ENCODE measurements at places on chromosomes 12 and 14. TPM values are rescaled to one million over a fixed set of nuclear protein-coding genes. Genes with fewer than 3 reads are reported as not detected.

The OR6C68 gene
- not detected for total RNA-seq

The SLC5A8 gene
- total RNA-seq: not detected

The ALDH6A1 gene
- 71.3 TPM for total RNA-seq

The GRIP1 gene
- 2.0 TPM for total RNA-seq

The HEBP1 gene
- 52.6 TPM for total RNA-seq

The SYNE3 gene
- total RNA-seq: 15.5 TPM

The PIP4K2C gene
- total RNA-seq: 12.9 TPM

The AVPR1A gene
- total RNA-seq: 2.7 TPM

The C14orf132 gene
- total RNA-seq: 1.8 TPM

DNA sequence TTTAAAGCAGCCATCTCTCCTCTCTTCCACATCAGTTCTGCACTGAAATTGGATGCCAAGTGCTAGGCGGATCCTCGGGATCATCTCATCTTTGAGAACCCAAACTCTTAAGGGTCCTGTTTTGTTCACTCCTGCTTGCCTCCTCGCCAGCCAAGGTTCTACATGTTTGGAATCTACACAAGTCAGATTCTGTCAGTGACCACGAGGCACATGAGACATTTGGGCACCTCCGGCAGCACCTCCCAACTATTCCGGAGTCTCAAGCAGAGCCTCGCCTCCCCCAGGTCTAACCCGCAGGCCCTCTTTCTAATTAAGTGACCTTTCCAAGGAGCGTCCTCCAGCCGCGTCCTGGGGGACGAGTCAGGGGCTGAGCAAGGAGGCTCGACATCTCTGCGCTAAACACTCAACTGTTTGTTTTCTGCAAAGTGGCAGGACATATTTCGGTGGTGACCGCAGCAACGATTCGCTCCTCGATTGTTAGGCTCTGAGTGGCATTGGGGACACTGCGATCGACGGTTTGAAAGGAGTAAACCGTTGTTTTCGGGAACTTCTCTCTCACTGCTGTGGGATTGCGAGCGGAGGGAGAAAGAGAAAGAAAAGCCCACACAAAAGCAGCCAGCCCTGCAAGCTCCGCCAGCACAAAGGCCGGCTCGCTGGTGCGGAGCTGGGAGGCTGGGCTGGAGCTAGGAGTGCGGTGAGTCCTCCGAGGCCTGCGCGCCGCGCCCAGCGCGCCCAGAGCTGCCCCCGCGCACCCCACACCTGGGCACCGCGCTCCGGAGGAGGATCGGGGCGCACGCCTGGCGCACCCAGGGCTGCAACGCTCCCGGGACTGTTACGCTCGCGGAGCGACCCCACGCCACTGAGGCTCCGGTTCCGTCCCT is 640 bp downstream of the ARMH4 start:
- peak; percentile 25 for DNase-seq

GRCh38 chr14:33556382-33557121 is 394.3 kb downstream of the EGLN3 start:
- DNase-seq: no peak

GRCh38 chr12:111149299-111149698 is 219.6 kb downstream of the PHETA1 start:
- DNase-seq: no peak

- no peak for DNase-seq
Measured at GRCh38 chr12:22285846-22286245, 48.7 kb downstream of the ST8SIA1 start.

- DNase-seq: no peak
Measured at GRCh38 chr12:72011374-72011773, 72.7 kb downstream of the TPH2 start.

DNA sequence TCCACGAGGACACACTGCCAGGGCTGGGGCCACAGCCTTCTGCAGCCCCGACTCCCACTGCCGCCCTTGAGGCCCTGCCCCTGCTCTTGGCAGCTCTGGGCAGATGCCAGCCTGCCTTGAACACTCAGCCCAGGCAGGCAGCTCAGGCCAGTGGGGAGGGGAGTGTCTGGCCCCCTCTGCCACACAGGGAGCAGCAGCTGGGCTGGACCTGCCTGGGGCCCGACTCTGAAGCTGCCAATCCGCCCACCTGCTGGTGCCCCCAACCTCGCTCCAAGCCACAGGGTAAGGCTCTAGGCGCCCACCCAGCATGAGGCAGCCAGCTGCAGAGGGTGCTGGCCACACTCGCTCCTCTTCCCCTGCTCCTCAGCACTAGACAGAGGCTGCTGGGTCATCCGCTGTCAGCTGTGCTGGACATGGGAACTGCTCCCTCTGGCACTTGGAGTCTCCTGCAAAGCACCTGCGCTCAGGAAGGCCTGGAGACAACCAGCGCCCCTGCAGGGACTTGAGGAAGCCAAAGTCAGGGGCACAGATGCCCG is 24.6 kb upstream of the NUDT14 start:
- peak; percentile 72 for DNase-seq

DNA sequence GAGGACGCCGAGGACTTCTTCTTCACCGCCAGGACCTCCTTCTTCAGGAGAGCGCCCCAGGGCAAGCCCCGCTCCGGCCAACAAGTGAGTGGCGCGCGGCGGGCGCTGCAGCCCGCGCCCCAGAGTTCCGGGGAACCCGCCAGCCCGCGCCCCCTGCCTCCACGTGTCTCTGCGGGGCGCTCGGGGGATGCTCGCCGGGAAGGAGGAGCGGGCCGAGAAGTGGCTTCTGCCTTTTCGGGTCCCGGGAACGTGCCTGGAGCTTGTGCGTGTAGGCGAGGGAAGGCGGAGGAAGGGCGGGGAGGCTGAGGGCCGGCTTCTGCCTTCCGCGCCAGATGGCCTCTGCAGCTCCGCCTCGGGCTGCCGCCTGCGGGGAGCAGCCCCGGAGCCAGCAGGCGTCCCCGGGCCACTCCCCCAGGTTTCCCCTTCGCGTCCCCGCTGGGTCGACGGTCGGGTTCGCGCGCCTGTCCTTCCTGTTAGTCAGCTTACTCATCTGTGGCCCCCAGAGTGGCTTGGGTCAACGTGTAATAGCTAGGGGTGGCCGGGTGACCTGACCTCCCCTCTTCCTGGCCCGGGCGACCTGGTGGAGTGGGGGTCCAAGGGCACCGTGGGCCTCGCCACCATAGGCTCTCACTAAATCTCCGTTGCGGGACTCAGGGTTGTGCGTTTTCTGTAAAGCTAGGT is 505 bp downstream of the RASSF3 start:
- DNase-seq: peak; percentile 68

DNA sequence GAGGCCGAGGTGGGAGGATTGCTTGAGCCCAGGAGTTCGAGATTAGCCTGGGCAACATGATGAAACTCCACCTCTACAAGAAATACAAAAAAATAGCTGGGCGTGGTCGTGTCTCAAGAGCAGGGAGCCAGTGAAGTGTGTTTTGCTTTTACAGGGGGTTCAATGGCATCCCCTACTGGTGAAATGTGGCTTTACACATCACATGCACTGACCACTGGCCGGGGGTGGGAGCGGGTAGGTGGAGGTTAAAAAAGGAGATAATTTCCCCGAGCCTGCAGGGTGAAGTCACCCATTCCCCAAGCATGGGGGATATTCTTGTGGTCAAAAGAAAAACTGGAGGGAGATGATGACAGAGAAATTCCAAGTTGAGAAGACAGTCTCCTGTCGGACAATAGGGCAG is 63.6 kb upstream of the PWP1 start:
- DNase-seq: no peak

DNA sequence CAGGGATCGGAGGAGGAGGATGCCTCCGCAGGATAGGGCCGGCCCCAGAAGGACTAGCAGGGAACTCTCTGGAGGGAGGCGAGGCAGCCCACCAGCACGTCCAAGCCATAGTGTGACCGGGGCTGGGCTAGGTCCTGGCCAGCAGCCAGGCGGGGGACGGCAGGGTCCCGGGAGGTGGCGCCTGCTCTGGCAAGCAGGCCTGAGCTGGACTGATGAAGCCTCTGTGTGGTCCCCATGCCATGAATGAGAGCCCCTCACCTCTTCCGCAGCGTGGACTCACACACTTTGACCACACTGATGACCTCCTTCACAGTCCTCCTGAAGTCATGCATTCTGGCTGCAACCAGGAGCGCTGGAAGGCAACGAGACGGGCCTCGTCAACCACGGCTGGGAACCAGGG is 19.8 kb upstream of the BTBD6 start:
- DNase-seq: no peak

GRCh38 chr14:77148510-77149231 is 7.1 kb upstream of the ZDHHC22 start:
- no peak for DNase-seq

DNA sequence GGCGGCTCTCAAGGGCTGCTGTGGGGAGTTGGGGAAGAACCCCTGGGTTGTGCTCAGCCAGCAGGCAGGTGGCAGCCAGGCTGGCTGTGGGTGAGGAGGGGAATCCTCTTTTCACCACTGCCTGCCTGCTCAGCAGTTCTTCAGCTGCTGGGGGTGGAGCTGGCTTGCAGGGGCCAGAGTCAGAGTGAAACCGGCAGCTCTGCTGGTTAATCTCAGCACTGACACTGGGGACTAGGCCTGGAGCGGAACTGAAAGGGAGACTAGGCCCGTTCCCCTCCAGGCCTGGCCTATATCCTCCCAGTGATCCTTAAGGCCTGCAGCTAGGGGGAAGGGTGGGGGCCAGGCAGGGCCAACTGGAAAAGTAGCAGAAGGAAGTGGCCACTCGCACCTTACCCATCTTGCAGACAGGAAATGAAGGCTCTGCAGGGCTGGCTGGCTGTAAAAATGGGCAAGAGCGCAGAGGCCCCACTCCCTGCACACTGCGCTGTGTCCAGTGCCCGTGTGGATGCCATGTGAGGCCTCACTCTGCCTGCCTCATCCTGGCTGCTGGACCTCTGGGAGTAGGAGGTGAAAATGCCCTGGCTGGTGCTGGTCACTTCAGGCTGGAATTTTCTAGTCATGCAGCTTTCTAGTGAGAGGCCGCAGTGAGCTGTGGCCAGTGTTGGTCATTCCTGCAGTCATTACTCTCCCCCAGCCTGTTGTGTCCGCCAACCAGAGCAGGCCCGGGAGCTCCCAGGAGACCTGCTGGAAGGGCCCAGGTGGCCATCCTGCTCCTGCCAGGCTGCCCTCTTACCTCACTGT is 39.4 kb downstream of the SH2B3 start:
- DNase-seq: peak; percentile 83

GRCh38 chr12:1911598-1912575 is 6.6 kb downstream of the CACNA2D4 start:
- no peak for DNase-seq

- DNase-seq: no peak
Measured at GRCh38 chr14:95651028-95651427, 35.2 kb upstream of the TCL1B start.

DNA sequence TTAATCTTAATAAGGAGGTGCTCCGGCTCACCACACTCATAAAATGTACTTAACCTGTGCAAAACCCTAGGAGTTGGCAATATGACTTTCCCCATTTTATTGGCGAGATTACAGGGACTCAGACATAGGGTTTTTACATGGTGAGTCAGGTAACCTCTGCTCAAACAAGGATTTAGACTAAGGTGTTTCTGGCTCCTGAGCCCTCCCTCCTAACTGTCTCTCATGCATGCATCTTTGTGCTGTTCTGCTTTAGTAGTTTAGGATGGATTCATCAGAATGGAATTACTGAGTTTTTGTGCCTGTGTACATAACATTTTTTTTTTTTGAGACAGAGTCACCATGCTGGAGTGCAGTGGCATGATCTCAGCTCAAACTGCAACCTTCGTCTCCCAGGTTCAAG is 993.3 kb upstream of the TMEM132C start:
- no peak for DNase-seq

GRCh38 chr12:109983432-109984142 is 12.6 kb downstream of the GIT2 start:
- DNase-seq: no peak

GRCh38 chr14:71514941-71515919 is 417.0 kb upstream of the RGS6 start:
- no peak for DNase-seq

DNA sequence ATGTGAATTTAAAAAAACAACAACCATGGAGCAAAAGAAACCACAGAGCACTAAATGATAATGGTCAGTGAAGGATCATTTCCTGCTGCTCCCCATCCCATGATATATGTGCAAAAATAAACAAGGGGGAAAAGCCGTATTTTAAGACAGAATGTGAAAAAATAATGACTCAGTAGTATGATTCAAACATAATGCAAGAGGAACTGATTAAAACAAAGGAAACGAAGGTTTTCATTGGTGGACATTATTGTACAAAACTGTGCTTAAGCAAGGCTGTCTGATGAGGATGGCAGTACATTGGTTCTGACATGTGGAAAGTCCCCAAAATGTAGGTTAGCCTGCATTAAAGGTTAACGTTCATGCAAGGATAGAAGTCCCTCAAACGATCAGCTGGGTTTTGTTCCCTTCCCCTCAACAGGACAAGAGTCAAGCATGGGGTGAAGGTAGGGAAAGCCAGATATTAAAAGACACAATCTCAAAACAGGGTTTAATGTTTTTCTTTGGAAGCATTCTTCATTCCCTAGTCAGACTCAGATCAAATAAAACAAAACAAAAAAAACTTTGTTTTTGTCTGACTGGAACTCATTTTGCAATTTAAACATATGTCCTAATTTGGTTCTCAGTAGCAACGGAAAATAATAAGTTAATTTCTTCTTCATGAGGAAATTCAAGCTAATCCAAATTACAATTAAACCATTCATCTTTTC is 26.3 kb upstream of the PTGDR start:
- no peak for DNase-seq

- peak; percentile 94 for DNase-seq
Measured at GRCh38 chr14:24093901-24094840, at the start of gene PCK2. Gene PCK2, plus strand, starts transcription at chr14:24094311. Its CDS starts 95 bp downstream, at chr14:24094406.

DNA sequence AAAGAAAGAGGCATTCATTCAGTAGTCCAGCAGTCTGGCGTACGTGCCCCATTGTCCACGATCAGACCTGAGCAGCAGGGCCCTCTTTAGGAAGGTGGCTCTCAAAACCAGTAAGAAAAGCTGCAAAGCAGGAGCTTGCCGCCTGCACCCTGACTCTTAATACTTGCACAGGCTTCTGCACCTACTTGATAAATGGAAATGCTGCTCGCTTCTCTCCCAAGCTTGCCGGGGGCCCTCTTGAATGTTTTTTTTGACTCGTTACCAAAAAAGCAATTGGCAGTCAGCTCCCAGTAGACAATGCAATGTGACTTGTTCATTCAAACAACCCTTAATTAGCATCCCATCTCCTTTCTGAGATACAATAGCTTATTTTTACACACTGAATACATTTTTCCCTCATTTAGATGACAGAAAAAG is 27.2 kb upstream of the PTPRB start:
- DNase-seq: peak; percentile 20

GRCh38 chr12:93059925-93060665 is 131.0 kb upstream of the EEA1 start:
- no peak for DNase-seq

DNA sequence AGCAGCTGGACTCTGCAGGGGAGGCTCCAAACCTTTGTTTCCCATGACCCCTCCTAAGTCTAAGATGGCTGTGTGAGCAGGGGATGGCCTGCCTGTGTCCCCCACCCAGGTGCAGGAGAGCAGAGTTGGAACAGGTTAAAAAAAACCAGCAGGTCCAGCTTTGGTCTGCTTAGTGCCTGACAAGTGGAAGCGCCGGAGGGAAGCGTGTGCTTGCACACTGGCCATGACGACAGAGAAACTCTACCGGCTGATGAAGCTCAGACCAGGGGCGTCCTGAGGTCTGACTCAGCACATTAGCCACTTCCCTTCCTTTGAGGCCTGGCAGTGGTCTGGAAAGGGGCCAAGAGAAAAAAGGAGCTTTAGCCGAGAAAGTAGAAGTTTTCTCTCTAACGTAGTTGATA is 280.1 kb downstream of the VRK1 start:
- peak; percentile 48 for DNase-seq

GRCh38 chr12:12734561-12735071 is 17.4 kb downstream of the CDKN1B start:
- no peak for DNase-seq
